ENCODE measurements at places on chromosomes 1 and 21.

DNA sequence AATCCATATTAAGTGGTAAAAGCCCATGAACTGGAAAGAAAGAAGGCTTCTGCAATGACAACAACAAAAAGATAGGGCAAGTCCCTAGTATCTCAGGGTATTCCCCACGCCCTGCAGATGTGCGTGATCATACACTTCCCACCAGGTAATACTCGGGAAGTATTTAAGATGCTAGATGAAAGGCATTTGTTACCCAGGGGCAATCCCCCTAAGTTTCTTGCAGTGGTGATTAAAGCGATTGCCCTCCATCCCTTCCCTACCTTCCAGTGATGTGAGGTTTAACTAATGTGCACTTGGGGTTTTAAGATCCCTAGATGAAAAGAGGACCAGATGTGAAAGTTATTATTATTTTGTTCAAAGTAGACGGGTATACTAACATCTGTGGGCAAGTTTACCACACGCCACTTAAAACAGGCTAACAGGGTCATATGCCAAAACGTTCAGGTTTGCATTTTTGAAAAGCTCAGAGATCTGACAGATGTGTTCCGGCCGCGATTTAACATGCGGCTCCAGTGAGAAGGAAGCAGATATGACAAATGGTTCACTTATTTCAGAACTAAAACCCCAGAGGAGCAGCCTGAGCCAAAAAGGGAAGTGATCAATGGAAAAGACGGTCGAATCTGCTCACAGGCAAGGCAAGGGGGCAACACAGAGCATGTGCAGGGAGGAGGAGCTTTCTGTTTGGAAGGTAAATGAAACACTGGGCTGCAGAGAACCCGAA is 17.4 kb downstream of the TIAM1 start:
- DNase-seq, result no peak

- DNase-seq, result no peak
Measured at GRCh38 chr21:40158366-40158765, 291.1 kb downstream of the PCP4 start.

- no peak for DNase-seq
Measured at GRCh38 chr1:75643460-75643859, 32.5 kb upstream of the SLC44A5 start.

DNA sequence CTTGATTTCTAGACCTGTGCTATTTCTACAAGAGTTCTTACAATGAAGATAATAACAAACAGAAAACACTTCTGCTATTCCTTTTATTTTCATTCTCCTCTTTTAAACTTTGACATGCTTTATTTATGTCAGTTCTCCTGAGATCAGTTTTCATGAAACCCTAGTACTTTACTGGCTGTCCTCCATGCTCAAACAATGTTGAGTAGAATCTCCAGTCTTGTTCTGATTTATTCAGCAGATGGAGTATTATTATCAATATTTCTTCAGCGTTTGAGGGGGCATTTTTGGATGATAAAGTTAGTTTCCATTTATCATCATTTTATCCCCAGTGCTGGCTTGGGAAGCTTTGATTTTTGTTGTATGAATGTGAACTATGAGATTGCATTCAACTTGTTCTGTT is 85.9 kb upstream of the WARS2 start:
- no peak for DNase-seq

- DNase-seq, result no peak
Measured at GRCh38 chr1:23555986-23556634, 3.2 kb downstream of the ID3 start.

DNA sequence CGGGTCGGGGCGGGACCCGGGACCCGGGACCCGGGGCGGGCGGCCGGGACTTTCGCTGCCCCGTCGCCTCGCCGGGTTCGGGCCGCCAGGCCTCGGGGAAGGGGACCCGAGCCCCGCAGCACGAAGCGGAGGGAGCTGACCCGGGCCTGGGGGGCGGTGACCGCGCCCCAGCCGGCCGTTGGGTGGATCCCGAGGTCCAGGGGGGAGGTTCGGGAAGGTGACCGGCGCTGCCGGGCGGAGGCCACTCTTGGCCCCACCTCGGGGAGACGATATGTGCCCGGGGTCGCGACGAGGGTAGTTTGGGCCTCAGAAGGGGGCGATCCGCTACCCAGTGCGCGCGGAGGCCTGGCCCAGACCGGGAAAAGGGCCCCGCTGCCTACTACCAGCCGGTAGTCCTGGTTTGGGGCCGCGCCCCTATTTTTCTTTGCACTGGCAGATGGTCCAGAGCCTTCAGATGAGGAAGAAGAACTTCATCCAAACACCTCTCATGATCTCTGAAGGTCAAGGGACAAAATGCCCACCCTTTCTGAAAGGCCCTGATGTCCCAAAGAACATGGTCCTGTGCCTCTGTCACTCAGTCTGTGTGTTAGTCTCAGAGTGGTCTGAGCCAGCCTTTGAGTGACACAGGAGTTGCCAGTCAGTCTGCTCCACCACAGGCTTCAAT is 766 bp downstream of the AGO4 start:
- peak; percentile 44 for DNase-seq

GRCh38 chr1:243254233-243254926 is 701 bp downstream of the CEP170 start:
- DNase-seq, result peak; percentile 49

GRCh38 chr1:218817071-218817470 is 356.6 kb upstream of the LYPLAL1 start:
- DNase-seq, result no peak

DNA sequence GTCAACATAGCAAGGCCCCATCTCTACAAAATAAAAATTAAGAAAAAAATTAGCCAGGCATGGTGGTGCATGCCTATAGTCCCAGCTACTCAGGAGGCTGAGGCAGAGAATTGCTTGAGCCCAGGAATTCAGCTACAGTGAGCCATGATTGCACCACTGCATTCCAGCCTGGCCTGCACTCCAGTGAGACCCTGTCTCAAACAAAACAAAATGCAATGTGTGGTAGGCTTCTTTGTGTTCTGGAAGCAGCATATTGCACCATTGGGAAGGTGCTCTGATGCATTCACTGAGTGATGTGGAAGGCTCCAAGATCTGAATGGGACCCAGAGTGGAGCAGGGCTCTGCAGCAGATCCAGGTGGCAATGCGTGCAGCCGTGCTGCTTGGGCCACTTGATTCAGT is 99.6 kb upstream of the COG2 start:
- DNase-seq, result no peak
